ENCODE measurements at places on chromosomes 12 and 14.

DNA sequence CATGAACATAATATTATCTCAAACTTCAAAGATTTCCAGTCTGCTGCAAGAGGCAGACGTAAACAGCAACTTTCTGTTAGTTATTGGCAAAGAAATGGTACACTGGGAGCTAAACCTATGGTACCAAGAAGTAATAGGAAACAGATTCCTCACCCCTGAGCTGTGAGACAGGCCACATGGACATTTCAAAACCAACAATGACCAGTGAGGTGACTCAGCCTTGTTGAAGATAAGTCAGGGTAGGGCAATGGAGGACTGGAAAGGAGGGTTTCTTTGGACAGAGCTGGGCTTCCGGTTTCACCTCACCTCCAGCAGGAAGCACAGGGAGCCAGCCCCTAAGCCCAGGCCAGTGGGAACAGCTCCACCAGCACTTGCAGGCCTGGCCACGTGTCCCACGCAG is 1320.5 kb downstream of the AACS start:
- DNase-seq: no peak

GRCh38 chr14:95697764-95698163 is 11.5 kb downstream of the TCL1B start:
- DNase-seq: no peak

GRCh38 chr12:72273499-72273837 is 1.3 kb downstream of the TRHDE start:
- no peak for DNase-seq

- no peak for DNase-seq
These were observed 26.9 kb downstream of the TEP1 start for GRCh38 chr14:20386276-20386855.

GRCh38 chr12:93081810-93082165 is 152.7 kb upstream of the EEA1 start:
- DNase-seq: no peak

- no peak for DNase-seq
These were observed 21.4 kb upstream of the DRAM1 start for GRCh38 chr12:101855976-101856375.

DNA sequence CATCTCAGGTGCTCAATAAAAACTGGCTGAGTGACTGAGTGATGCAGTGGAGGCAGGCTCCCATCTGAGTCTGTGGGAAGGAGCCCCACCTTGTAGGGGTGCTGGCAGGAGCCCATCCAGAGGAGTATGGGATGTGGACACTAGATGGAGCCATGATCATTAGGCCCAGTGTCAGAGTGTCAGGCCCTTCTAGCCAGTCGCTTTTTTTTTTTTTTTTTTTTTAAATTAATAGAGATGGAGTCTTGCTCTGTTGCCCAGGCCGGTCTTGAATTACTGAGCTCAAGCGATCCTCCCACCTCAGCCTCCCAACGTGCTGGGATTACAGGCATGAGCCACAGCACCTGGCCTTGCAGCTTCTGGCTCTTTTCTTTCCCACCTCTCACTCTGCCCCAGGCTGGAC is 11.5 kb downstream of the RITA1 start:
- peak; percentile 44 for DNase-seq

- no peak for DNase-seq
These were observed 117.3 kb downstream of the BEGAIN start for GRCh38 chr14:100469632-100470522.

DNA sequence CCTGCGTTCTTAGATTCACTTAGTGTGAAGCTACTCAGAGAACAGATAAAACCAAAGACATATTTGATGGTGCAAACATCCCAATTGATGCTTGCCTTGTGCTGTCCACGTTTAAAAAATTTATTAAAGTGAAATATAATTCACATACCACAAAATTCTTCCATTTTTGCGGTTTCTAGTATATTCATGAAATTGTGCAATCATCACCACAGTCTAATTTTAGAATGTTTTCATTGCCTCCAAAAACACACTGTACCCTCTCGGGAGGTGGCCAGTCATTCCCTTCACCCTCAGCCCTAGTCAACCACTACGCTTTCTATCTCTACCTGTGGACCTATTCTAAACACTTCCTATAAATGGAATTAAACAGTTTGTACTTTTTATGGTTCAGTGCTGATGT is 1109.2 kb downstream of the FLRT2 start:
- no peak for DNase-seq

- DNase-seq: peak; percentile 70
These were observed 49.0 kb downstream of the KCTD10 start for GRCh38 chr12:109428037-109428629.

DNA sequence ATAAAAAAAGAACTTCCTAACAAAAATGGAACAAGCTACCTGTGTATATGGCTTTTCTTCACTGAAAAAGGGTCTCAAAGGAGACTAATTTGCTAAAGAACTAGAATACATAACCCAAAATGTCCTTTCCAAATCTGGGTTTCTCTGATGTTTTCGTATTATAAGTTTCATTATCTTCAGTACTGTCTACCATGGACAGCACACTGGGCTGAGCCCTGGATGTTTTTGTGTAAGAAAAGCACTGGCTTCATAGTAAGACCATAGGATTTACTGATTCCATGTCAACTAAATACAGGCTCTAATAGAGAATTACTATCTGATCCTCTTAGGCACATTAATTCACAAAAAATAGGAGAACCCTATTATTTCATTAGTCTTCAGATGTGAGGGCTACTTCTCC is 94.3 kb upstream of the GPHB5 start:
- DNase-seq: no peak

GRCh38 chr12:124028555-124028925 is 55.5 kb downstream of the ZNF664 start:
- DNase-seq: no peak

- DNase-seq: no peak
These were observed 27.2 kb upstream of the ADAMTS20 start for GRCh38 chr12:43579206-43579605.

- no peak for DNase-seq
These were observed 510 bp upstream of the TTC8 start for GRCh38 chr14:88823968-88824313.

DNA sequence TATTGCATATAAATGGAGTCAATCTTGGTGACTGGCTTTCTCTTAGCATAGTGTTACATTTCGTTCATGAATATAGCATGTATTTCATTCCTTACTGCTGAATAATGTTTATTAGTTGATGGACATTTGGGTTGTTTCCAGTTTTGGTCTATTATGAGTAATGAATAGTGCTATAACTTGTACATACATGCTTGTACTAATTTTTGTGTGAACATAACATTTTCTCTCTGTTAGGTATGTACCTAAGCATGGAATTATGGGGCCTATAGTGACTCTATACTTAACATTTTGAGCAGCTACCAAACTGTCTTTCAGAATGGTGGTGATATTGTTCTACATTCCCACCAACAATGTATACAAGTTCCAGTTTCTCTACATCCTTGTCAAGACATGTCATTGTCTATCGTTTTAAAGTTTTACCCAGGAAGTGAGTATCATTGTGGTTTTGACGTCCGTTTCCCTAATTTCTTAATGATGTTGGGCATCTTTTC is 23.1 kb downstream of the ATP2A2 start:
- no peak for DNase-seq

GRCh38 chr12:62436164-62436503 is 30.5 kb upstream of the MON2 start:
- no peak for DNase-seq

- no peak for DNase-seq
These were observed 68.6 kb downstream of the TNFAIP2 start for GRCh38 chr14:103191844-103192243.

DNA sequence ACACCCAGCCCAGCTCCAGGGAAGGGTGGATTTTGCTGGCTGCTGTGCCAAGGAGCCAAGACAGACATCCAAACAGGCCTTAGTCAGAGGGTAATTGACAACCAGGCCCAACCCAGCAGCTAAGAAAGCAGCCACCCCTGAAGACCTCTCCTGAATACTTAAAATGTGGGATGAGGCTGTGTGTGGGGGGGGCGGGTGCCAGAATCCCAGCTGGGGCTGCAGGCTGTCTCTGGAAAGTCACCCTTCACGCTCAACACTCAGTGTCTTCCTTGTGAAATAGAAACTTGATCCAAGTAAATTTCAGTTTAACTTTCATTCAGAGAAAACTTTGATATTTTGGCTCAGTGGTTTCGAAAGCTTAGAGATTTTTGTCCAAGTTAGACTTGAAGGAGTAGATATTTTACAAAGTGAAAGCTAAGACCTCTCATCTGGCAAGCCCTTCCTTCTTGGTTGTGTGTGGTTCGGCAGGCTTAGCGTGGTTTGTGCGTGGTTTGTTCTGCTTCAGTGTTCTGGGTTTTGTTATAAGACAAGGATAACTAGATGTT is 5.1 kb downstream of the PAPLN start:
- no peak for DNase-seq

- DNase-seq: no peak
These were observed 70.1 kb upstream of the HOXC13 start for GRCh38 chr12:53868511-53868986.

DNA sequence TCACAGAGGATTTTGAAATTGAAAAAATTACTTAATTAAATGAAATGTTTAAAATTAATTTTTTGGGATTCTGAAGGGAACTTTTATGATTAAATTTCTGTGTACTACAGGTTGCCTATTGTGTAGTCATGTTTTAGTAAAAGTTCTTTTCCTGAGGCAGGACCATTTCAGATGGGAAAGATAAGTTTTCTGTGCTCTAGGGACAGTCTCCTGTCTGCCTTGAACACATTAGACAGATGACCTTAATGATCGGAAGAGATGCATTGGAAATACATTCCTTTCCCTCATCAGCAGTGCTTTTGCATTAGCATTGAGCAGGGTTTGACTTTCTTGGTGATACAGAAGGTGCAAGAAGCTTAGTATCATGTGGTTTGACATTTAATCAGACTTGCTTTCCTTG is 28.1 kb downstream of the CRADD start:
- no peak for DNase-seq

- DNase-seq: no peak
These were observed 57.1 kb downstream of the METTL25 start for GRCh38 chr12:82415402-82415801.

DNA sequence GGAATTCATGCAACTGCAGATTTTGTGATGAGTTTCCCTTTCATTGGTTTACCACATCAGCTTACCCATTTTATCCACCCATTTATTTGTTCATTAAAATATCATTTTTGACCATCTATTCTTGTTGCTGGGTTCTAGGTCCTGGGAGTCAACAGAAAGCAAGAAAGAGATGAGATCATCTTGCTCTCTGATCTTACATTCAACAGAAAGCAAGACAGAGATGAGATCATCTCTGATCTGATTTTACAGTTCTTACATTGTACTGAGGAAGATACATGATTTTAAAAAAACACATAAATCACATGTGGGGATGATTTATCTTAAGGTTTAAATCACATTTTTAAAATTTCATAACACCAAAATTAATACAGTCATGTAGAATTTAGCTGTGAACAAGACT is 2.3 kb downstream of the TAS2R46 start:
- DNase-seq: no peak

DNA sequence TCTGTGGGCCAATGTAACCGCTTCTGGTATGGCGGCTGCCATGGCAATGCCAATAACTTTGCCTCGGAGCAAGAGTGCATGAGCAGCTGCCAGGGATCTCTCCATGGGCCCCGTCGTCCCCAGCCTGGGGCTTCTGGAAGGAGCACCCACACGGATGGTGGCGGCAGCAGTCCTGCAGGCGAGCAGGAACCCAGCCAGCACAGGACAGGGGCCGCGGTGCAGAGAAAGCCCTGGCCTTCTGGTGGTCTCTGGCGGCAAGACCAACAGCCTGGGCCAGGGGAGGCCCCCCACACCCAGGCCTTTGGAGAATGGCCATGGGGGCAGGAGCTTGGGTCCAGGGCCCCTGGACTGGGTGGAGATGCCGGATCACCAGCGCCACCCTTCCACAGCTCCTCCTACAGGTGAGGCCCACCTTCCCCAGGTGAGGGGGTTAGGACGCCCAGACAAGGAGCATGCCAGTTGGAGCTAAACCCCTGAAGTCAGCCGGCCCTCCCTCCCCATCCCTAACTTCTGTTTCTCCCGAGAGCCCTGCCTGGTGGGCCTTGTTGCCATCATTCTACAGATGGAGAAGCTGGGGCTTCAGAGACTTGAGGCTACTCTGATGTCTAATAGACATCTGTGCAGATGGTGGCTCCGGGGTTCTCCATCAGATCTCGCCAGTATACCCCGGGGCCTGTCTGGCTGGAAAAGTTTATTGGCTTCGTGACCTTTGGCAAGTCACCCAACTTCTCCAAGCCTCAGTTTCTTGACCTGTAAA is 25.3 kb downstream of the PAPLN start:
- no peak for DNase-seq

- peak; percentile 13 for DNase-seq
These were observed 20.6 kb downstream of the CNIH1 start for GRCh38 chr14:54420478-54421142.

DNA sequence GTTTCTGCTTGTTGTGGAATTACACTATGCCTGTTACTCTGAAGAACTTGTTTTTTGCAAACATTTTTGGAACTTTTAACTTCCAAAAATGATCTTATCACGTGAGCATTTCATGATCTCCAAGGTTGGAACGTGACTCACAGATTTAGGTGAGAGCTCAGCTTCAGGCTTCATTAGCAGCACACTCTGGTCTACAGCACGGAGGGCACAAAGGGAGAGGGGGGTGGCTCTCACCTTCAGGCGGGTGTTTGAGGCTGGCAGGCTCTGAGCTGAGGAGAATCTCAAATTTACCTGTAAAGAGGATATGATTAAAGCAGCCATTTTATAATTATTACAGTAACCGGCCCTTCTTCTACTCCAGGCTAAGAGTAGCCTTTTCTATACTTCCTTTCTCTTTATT is 45.3 kb upstream of the PZP start:
- no peak for DNase-seq

DNA sequence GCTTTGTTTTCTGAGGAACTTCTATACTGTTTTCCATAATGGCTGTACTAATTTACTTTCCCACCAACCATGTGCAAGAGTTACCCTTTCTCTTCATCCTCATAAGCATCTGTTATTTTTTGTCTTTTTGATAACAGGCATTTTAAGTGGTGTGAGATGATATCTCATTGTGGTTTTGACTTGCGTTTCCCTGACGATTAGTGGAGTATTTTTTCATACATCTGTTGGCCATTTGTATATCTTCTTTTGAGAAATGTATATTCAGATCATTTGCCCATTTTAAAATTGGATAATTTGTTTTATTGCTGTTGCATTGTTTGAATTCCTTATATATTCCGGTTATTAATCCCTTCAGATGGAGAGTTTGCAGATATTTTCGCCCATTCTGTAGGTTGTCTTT is 10.2 kb upstream of the HMGA2 start:
- DNase-seq: no peak

- no peak for DNase-seq
These were observed 84.3 kb upstream of the NELL2 start for GRCh38 chr12:44960423-44960822.

DNA sequence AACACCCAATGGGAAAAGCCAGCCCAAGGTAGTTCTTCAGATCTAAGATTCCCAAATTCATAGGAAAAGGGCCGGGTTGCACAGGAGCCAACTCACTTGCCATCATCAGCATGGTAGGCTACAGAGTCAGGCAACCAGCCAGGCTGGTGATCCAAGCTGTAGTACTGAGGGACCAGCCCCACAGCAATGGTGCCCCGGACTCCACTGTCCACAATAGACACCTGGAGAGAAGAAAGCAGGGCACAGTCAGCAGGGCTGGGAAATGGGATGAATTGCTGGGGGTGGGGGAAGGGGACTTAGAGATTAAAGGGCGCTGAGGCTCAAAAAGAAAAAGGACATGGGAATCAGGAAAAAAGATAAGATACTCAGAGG is 4.2 kb downstream of the SPRYD3 start:
- DNase-seq: no peak

Measured in activated CD4-positive, alpha-beta T cell treated with anti-CD3 and anti-CD28 coated beads, Interleukin-2, amount 50 U/mL, for 1 hour (primary cell).